ENCODE measurements at places on chromosomes 11 and 22.

GRCh38 chr11:24885580-24886173 is 388.8 kb downstream of the LUZP2 start:
- DNase-seq: no peak

DNA sequence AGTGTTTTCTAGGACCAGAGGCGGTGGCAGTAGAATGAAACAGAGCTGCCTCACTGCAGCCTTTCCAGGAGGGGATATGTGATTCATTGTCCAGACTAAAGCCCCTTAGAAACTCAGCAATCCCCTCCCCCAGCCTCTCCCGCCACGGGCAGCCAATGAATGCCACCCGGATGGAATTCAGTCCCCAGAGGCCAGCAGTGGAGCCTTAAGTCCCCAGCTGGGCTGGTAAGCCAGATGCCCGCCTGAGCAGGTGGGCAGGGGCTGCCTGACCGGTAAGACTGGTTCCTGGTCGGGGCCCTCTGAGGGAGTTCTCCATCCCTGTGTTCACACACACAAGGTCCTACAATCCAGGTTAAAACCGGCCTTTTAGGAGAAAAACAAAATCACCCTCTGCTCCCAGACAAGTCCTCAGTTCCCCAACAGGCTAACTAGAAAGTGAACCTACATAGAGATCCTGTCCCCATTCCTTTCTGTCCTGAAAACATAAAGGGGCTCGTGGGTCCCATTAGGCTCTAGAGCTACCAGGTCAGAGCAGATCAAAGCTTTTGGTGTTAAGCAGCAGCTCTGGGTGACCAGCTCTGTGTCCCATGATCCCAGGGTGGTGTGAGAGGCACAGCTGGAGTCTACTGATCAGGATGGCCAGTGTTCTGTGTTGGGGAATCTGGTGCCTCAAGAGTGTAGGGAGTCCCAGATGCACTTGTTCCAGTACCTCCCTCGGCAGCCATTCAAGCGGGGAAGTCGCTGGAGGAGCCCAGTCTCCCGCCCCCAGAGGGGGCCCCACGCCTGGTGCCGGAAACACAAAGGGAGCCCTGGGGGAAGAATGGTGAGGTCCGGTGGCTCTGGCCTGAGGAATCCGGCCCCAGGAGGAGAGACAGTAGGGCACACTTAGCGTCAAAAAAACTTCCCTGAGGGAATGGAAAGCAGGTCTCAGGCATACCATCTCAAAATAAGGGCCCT is 2.6 kb downstream of the PATZ1 start:
- no peak for DNase-seq

DNA sequence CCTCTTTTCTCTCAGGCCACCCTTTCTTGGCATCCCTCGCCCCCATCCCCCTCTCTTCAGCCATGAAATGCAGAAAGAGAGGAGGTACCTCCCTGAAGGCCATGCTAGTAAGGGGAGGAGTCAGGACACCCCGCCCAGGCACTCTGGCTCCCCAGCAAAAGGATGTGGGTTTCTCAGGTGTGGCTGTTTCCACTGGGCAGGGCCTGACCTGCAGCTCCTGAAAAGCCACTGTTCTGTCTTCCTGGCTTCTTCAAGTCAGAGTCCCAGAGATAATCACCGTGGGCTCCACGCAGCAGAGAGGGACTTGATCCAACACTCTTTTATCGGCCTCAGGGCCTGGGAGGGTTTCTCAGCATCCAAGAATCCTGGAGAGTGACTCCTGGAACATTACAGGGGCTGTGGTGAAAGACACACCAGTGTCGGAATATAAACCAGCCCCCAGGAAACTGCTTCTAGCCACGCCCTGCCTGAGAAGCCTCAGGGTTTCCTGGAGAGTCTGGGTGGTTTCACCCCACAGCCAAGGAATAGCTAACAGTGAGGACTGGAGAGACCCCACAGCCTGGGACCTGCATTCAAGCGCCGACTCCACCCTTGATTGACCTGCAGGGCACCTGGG is 45.7 kb upstream of the TSPAN18 start:
- peak; percentile 15 for DNase-seq

DNA sequence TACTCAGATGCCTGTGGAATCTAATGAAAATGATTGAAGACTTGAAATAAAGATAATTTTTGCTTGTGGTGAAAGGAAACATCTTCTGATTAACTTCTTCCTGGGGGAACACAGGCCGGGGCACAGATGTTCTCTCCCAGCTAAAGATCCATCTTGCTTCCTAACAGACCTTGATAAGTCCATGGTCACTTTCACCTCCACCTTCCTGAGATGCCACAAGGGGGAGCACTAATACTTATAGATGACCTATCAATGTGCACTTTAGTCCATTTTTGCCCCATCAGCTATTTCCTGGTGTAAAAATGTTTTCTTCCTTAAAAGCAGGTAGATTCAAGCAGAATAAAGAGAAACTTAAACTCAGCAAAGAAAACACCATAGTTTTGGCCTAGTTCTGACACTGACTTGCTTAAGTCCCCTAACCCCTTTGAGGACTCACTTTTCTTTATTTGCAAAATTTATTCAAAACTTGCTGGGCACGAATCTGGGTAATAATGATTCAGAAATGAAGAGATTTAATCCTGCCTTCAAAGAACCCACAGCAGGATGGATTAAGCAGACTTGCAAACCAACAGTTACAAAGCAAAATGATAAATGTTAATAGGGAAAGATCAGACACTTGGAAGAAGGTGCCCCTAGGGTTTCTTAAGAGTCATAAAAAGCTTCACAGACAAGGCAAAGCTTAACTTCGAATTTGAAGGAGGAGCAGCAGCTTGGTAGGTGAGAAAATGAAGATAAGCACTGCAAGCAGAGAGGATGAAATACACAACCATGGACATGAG is 158.7 kb downstream of the RAB38 start:
- peak; percentile 8 for DNase-seq

DNA sequence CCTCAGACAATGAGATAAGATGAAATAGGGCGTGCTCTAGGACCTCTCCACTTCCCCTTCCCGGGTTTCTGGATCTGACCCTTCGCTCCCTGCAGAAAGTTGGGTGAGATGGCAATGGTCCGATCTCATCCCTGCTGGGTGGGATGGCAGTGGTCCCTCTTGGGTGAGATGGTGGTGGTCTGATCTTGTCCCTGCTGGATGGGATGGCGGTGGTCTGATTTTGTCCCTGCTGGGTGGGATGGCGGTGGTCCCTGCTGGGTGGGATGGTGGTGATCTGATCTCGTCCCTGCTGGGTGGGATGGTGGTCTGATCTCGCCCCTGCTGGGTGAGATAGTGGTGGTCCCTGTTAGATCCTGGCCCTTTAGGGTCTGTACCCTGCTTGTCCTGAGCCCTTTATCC is 21.3 kb downstream of the ST14 start:
- no peak for DNase-seq

DNA sequence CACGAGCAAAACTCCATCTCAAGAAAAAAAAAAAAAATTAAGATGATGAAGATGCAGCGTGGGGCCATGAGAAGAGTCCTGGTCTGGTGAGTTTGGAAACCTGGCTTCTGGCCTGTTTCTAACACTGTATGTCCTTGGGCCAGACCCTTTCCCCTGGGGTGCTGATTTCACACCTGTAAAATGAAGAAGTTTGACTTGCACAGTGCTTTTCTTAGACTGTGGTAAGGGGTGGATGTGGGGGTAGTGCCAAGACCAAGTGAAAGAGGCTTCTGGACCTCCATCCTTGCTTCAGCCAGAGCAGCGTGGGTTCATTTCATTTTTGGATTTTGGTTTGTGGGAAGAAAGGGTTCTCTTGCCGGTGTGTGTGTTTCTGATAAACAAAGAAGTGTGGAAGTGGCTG is 42.1 kb downstream of the PTPRJ start:
- no peak for DNase-seq

- DNase-seq: no peak
Observed at GRCh38 chr11:74557526-74557925, 34.9 kb upstream of the POLD3 start.

DNA sequence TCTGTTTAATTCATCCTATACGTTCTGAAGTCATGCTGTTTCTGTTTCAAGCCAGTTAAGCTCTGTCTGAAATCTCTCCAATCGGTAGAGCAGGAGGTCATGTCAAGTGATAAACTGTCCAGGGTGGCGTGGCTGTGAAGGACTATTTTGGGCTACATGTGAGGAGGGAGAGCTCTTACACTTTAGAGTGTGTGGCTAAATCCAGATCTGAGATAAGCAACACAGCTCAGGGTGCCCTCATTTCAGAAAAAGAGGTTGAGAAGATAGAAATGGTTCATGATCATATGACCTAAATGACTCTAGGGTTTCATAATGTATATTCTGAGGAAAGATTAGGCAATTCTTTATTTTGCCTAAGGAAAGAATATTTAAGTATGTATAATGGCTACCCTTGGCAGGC is 8.4 kb downstream of the BLID start:
- DNase-seq: no peak

- DNase-seq: no peak
Observed at GRCh38 chr11:48170241-48171233, 46.1 kb upstream of the OR4B1 start.

DNA sequence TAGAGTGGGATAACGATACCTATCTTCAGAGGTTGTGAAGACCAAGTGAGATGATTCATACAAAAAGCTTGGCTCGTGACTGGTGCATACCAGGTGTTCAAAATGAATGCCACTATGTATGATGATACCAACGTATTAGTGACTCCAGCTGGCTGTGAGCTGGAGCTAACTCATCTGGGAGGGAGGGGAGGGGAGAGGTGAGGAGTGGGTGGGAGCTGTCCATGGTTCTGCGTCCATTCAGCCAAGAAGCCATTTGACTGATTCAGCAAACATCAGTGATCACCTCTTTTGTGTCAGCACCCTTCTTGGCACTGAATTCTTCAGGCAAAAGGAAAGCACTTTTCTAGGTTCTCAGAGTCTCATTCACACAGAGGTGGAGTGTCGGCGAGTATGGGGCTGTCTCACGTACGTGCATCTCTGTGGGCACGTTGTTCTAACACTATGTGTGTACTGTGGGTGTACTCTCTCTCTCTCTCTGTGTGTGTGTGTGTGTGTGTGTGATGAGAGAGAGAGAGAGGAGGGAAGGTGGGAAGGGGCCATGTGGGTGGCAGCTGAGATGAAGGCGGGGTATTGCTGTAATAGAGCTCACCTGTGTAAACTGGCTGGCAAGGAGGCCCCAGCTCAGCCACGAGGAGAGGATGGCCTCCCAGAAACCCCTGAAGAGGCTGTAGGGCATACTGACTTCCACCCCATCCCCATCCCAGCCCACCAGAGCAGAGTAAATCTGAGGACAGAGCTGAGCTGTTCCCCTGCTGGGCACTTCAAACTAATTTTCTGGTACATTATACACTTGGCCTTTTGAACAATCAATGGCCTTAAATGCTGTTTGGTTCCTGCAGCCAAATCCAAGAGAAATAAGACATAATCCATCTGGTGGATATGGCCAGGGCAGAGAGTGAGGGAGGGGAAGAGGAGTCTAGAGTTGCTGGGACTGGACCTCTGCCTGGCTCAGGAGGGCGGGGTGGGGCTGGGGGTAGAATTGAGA is 96.1 kb upstream of the THY1 start:
- DNase-seq: no peak

GRCh38 chr11:84249344-84250135 is 963.4 kb upstream of the CCDC90B start:
- DNase-seq: no peak

- no peak for DNase-seq
Observed at GRCh38 chr22:37133304-37134018, 16.3 kb downstream of the IL2RB start.

- no peak for DNase-seq
Observed at GRCh38 chr11:83374311-83374710, 88.1 kb upstream of the CCDC90B start.

DNA sequence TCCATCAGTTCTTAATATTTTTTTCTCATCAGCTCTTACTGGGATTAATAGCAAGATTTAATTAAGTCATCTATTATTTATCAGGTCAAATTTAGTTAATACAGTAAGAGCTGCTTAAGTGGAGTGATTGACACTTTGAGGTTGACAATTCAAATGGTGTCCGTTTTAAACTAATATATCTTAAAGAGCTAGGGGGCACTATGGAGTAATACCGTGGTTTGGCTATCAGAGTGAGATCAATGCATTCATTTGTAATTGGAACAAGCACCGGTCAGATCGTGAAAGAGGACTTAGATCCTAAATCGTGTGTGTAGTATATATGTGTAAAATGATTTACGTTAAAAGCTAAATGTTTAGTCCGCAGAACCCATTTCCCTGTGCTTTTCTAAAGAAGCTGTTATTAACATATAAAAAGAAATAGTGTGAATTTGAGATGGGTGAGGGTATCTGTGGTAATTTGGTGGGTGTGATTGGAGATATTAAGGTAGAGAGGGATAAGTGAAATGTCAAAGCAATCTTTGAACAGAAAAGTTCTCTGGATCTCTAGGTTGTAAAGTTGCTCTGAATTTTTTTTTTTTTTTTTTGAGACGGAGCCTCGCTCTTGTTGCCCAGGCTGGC is 2.3 kb downstream of the SIK2 start:
- no peak for DNase-seq

DNA sequence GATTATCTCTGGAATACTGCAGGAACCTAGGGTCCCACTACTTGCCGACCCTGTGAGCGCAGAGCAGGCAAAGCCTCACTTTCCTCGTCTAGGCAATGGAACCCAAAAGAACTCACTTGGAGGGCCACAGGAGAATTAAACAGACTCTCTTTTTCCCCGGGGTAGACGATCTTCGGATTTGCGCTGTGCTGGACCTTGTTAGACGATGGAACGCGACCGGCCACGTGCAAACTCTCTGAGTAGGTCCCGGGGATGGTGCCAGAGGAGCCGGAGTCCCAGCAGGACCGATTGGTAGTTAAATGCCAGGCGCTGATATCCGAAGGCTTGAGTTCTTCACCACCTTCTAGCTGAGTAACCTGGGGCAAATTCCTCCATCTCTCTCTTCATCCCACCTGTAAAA is 1.0 kb upstream of the SLC1A2 start:
- no peak for DNase-seq

GRCh38 chr11:34335801-34336200 is 22.0 kb downstream of the ABTB2 start:
- DNase-seq: no peak

GRCh38 chr11:18790883-18791206 is 753 bp downstream of the PTPN5 start:
- no peak for DNase-seq

DNA sequence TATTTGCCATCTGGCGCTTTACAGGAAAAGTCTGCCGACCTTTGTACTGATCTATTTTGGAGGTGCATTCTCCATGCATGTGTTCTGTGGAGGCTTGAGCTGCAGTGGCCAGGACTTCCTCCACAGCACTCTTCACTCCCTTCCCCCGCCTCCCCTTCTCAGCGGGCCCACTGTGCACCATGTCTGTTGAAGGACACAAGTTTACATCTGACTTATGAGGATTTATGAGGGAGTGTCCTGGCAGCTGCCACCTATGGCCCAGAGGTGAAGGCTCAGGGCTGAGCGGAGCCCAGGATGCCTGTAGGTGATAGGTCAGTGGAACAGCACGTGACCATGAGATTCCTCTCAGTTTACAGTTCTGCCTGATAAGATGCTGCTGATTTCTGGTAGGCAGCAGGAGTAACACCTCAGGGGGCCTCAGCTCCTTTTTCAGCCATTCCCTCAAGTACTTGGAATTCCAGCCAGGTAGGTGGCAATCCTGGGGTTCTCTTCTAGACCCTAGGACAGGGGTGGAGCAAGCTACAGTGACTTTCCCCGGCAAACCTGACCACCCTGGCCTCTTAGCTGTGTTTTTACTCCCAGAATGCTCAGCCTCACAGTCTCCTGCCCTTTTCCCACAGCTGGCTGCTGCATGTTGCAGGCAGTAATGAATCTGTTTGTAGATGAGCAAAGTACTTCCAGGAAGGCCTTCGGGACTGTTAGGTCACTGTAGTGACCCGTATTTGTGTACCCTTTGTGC is 59.9 kb downstream of the PPFIBP2 start:
- no peak for DNase-seq

All from activated naive CD4-positive, alpha-beta T cell (primary cell).